ENCODE measurements at places on chromosomes 6 and 20.

DNA sequence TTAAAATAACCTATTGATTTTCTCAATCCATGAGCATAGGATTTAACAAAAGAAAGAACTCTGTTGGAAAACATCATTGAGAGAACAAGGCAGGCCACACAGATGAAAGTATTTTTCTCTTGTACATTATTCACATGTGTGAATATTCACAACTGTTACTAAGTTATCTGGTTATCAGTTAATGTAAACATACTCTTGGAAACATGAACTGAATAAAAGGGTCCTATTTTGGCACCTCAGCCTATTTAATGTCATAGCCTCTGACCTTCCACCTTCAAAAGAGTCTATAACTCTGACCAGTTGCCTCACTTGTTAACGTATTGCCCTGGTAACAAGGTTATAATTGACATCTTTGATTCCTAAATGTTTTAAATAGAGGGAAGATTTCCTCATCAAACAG lies 8.1 kb downstream of the SYCP2 start:
- DNase-seq = no peak

GRCh38 chr20:54132612-54133433 lies 41.0 kb downstream of the CYP24A1 start:
- DNase-seq = no peak

GRCh38 chr20:9503526-9504245 lies 10.7 kb upstream of the LAMP5 start:
- DNase-seq = peak; percentile 85

- peak; percentile 50 for DNase-seq
Observed at GRCh38 chr6:117265410-117266256, at the start of gene VGLL2. TSS of gene VGLL2 (plus strand) at chr6:117265558. CDS start at chr6:117265764, 206 bp downstream.

- peak; percentile 14 for DNase-seq
Observed at GRCh38 chr6:16136091-16136490, 7.2 kb downstream of the MYLIP start.

DNA sequence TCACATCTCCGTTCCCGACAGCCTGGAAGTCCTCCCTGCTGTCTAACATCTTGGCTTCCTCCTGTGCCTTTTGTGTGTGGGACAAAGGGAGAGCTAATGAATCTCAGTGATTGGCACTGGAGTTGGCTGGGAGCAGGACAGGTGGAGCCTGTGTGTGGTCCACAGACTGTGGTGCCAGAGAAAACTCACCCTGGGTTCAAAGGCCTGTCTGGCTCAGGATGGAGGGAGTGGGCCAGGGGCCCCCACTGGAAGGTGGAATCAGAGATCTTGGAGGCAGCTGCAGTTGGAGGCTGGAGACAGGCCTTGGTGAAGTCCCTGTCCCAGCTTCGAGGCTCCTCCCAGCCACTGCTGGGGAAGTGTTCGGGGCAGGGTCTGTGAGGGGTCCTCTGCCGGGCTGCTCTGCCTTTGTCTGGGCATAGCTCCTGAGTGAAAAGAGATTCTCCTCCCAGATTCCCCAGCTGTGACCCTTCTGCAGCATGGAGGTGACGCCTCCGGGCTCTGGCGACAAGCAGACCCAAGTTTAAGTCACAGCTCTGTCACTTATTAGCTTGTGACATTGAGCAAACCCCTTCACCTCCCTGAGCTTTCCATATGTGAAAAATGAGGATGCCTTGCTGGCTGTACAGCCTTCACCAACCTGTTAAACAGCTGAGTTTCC lies 13.9 kb upstream of the ITPR3 start:
- no peak for DNase-seq
